ENCODE measurements at places on chromosomes 1 and 21.
A peak's percentile ranks its signal among the peaks of the same experiment; 100 is the strongest.

DNA sequence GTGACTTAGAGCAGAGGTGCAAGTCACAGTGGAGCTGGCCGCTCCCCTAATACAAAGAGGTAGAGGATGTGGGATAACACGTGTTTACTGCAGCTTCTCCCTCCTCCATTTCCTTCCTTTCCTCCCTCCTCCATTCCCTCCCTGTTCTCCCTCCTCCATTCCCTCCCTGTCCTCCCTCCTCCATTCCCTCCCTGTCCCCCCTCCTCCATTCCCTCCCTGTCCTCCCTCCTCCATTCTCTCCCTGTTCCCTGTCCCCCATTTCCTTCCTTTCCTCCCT, 124.0 kb downstream of the CRYAA start:
- DNase-seq = no peak

- no peak for DNase-seq
Measured at GRCh38 chr1:14120895-14121294, 420.9 kb downstream of the PRDM2 start.

DNA sequence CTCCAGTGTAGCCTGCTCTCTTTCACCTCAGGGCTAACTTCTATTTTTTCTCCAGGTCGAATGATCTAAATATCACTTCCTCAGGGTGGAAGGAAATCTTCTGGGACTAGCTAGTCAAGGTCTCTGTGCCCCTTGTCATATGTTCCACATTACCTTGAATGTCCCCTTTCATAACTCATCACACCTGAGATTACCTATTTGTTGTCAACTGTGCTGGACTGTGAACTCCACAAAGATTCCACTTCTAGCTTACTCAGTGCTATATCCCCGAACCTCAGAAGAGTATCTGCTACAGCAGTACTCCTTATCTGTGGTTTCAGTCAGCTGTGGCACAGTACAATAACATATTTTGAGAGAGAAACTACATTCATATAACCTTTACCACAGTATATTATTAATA, 14.6 kb upstream of the SYNJ1 start:
- no peak for DNase-seq

- no peak for DNase-seq
Measured at GRCh38 chr1:227924168-227924832, 23.4 kb downstream of the WNT9A start.

- peak; percentile 42 for DNase-seq
Measured at GRCh38 chr21:41102281-41102680, 65.7 kb upstream of the BACE2 start.

- DNase-seq = no peak
Measured at GRCh38 chr1:223106856-223107255, 36.2 kb downstream of the TLR5 start.

DNA sequence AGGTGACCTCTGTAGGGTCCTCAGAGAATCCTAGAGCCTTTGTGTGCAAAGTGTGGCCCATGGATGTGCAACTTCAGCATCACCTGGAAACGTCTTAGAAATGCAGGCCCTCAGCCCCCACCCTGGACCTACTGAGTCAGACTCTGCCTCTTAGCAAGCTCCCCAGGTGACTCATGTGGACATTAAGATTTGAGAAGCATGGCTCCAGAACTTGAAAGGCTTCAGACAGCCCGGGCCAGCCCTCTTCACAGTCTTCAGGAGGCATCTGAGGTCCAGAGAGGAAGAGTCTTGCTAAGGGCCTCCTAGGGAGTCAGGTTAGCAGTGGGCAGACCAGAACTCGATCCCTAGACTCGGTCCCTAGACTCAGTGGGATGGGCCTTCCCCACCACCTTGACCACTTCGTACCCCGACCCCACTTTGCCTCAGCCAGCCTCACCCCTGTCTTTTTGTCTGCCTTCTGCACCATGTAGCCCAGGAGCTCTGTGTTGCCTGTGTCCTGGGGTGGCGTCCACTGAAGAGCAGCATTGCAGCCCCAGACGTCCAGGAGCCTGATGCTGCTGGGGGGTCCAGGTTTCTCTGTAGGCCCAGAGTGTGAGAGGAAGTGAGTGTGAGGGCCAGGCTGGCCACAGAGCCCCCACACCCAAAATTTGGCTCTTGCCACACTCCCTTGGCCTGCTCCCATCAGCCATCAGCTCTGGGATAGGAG, 4.8 kb downstream of the MYBPH start:
- no peak for DNase-seq

- DNase-seq = no peak
Measured at GRCh38 chr1:70090141-70090540, 115.2 kb downstream of the LRRC40 start.

- no peak for DNase-seq
Measured at GRCh38 chr1:94093396-94093795, 27.6 kb downstream of the ABCA4 start.

DNA sequence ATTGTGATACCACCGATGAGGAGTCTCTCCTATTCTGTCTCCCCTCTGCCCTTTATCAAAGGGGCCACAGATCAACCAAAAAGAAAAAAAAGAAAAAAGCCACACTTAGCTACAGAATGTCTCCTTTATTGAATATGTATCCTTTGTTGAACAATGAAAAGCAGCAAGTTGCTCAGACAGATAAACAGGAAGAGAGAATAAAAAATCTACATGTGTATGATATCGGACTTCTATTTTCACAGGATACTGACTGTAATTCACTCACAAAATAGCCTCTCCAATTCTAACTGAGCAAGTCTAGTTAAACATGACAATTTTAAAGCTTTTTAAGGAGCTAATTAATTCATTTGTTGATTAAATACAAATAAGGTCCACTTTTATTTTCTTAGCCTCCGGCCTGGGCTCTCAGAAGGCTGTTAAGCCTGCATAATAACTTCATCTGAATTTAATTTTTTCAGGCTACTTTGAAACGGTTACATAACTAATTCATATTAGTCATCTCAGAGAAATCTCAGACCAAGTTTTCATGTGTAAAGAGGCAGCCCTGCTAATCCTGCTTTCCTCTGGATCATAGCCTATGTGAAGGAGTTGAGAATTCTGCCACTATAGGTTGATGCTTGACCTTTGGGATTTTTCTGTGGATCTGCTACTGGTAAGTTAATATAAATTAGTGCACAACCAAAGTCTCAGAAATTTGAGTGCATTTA, 304.1 kb upstream of the NR5A2 start:
- DNase-seq = no peak

DNA sequence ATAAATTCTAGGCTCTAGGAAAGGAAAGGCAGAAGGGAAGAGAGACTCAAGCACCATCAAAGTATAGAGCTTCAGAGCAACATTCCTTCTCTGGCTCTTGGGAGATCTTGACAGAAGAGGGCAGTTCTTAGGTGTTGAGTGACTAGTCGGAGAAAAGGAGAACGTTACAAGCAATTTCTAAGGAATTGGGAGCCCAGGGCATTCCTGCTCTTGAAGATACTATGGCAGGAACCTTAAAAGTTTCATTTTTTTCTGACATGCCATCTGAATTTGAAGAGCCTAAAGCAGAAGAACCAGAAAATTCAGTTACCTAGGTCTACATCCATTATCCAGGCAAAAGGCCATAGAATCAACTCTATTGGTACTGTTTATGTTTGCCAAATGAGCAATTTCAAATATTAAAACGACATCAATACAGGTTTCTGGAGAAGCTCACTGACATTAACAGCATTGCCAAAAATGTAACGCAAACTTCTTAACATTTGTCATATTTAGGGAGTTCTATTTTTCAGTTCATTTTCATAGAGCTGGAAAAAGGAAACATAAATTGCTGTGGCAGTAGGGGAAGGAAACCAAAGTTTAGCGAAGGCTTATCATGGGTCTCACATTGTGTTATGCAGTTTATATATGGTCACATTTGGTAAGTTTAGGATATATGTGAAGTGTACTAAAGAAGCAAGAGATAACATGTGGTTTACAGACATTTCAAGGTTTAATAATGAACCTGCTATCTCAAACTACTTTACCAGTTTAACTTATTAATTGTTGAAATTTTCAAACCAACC, 210.1 kb upstream of the NRIP1 start:
- no peak for DNase-seq

GRCh38 chr1:194289569-194290266, 1103.3 kb upstream of the B3GALT2 start:
- DNase-seq = no peak

DNA sequence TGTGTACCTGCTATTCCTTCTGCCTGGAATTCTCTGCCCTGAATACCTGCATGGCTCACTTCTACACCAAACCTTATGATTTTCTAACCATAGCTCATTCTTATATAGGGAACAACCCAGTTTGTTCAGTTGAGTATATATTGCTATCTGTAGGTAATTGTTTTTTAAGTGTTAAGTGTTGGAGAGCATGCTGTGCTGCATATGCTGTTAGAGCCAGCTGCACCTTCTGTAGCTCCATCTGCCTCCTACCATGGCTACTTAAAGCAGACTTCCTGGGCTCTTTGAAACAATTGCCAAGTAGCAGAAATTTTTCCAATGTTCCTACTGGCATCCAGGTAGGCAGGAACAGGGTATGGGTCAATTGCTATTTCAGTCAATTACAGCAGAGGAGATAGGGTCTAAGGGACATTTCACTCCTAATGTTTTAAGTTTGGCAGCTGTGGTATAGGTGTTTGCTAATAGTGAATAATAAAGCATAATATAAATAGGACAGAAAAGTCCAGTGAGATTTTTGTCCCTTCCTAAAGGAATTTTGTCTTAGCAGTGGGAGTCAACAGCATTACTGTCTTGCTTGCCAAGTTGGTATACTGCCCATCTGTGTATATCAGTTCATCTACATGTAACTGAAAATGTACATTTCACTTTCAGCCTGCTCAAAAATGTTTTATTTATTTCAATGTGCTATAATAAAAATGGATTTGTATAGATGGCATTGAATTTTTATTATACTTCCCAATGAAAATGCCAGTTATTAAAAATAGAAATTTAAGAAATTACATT, 34.0 kb upstream of the C1orf115 start:
- no peak for DNase-seq

- peak; percentile 83 for DNase-seq
Measured at GRCh38 chr1:17661546-17662157, 93.5 kb upstream of the ACTL8 start.

DNA sequence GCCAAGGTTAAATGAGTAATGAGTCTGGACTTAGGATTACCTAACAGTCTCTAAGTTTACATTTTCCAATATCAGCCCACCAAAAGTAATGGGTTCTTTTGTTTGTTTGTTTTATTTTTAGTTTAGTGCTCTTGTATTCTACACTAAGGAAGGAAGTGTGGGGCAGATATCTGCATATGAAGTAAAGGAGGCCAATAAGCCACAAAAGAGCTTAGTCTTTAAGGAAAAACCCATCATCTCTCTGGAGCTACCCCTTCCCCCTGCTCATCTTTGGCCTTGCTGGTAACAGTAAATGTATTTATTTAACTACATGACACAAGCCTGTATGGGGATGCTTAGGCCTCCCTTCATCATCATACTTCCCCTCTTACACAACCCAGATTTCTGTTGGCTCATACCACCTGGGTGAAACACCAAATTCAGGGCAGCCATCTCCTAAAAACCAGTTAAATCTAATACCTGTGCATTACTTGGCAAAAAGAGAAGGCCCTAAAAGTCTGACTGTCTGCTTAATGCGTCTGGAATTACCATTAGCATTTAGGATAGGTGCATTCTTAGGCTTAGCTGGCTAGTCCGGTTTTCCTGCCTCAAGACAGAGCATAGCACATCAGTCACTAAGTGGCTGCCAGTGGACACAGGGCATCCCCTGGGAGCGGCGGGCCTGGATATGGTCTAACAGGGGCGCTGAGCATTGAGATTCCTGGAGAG, 96.8 kb upstream of the ADGRL2 start:
- DNase-seq = no peak

DNA sequence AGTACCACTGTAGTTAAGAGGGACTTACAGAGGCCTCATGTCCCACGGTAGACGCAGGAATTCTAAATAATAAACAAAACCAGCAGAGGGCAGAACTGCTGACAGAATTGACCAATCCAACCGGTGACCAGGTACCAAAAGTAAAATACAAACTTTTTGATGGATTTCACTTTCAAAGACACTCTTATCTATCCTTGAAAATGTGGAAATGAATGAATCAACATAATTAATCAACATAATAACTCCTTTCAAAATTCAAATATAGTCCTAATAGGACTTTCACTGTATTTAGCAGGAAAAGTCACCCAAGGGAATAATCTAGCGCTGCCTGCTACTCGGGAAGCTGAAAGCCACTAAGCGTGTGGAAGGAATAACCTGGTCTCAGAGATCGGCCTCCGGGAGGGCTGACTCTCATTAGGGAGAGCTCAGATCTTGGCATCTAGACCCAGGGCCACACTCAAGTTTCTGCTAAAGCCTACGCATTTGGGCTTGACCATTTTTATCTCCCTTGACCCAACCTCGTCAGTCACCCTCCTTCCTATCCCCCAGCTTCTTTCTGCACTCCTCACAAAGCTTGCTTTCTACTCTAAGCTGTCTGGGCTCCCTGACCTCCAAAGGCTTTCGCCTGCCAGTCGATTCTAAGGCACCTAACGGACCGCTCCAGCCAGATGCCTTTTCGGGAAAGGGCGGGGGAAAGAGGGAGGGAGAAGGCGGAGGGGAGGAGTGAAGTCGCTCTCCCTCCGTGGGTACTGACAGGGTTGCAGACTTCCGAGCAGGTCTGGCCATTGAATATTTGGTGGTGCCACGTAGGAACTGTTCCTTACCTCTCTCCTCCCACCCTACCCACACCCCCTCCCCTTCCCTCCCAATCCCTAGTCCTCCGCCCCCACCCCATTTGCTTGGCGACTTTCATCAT, 1.6 kb downstream of the COL11A1 start:
- peak; percentile 78 for DNase-seq

DNA sequence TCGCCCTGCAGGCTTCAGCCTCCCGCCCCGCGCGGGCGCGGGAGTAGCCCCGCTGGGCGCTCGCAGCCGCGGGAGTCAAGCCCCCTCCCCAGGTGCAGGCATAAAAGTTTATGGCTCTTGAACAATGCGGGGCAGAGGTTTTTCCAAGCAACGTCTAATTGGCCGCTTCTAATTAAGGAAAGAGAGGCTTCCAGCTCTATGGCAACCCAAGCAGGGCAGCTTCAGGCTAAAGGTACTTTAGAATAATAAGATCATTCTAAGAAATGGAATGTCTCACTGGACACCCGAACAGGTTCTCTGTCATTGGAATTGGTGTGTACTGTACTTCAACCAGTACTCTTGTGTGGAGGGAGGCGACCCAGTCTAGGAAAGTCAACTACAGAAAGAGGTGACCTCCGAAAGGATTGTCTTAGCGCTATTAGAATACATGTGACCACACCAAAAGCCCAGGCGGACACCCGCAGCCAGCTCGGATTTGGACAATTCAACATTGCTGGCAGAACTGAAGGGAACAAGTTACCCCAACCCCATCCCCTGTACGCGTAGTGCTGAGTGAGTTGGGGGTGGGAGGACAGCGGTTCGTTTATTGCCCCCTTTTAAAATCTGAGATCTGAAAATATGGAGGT, 12.5 kb downstream of the NR5A2 start:
- DNase-seq = no peak

DNA sequence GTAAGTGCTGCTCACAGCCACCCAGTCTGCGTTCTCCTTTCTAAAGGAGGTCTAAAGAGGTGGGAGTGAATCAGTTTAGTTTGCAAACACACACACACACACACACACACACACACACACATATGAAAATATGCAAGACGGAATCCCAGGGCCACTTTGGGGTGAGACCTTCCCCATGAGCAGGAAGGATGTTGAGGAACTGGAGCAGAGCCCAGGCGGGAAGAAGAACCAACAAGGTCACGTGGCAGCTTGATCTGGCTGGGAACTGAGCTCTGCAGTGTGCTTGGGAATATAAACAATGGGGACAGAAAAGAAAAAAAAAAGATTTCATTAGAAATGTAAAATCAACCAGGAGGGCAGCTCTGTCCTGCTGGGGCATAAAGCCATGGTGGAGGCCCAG, 32.6 kb downstream of the OR2G3 start:
- DNase-seq = no peak

- DNase-seq = no peak
Measured at GRCh38 chr1:23555270-23555985, 3.9 kb downstream of the ID3 start.
